Non-pigmented ciliary epithelial cell (primary cell): ENCODE measurements at places on chromosomes 16 and 17.

DNA sequence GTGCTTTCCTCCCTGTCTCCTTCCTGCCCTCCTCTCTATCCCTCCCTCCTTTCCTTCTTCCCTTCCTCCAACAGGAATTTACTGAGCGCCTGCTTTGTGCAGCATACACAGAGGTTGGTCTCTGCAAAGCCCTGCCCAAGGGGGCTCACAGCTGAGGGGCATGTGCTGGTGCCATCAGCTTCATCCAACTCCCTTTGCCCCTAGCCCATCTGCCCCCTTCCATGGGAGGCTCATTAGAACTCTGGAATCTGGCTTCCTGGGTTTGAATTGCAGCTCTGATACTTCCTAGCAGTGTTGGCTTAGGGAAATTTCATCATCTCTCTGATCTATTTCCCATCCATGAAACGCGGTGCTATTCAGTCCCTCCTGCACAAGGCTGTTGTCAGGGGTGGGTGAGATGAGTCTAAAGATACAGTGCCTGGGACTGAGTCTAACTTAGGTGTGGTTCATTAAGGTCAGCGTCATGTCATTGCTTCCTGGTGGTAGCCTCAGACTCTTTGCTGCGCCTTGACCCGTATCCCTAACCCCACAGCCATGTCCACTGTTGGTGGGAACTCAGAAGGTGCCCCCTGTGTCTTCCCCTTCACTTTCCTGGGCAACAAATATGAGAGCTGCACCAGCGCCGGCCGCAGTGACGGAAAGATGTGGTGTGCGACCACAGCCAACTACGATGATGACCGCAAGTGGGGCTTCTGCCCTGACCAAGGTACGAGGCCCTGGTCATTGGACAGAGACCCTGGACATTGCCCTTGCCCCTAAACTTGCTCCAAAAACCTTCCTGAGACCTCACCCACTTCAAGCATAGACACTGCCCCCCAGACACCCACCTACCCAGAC, 10.3 kb downstream of the MMP2 start:
- DNase-seq: no peak

DNA sequence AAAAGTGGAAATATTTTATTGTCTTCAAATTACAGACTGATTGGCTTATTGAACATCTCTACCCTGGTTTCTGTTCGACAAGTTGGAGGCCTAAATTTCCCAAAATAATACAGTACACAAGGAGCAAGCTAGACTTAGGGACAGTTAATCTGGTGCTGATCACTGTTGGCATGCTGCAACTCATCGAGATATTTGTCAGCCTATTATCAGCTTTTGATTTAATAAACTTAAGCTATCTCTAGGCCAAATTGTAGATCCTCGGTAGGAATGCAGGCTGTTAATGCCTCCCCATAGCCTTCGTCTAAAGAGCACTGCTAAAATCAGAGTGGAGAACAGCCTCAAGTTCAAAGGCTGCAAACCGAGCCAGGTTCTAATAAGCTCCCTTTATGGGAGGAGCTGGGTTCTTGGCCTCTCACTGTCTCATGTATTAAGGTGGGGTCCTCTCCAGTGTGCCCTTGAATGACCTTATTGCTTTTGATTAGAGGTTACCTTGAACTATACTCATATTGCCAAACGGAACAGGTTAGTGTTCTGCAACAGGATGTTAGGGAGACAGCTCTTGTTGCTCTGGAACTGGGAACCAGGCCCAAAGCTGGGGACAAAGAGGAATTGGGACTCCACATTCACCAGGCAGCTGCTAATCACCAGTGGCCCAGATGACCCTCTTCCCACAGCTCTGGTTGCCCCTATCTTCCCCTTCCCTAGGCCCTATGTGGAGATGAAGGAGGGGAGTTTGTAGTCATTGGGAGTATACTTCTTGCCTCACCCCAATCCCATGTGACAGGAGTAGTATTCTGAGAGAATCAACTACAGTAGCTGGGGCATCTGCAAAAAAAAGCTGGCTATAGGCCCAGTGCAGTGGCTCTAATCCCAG, 69.5 kb upstream of the NOL11 start:
- no peak for DNase-seq

DNA sequence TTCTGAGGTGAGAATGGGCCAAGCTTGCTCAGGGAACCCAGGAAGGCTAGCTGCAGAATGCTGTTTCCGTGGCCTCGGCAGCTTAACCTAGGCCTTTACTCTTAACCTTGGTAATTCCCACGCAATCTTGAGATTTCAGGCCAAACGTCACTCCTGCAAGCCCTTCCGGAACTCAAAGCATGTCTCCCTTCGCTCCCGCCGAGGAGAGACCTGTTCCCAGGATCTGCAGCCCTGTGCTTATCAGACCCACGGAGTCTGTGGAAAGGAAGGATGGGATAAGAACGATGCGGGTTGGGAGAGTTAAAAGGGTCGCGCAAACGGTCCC, 524 bp upstream of the ZFP3 start:
- no peak for DNase-seq

DNA sequence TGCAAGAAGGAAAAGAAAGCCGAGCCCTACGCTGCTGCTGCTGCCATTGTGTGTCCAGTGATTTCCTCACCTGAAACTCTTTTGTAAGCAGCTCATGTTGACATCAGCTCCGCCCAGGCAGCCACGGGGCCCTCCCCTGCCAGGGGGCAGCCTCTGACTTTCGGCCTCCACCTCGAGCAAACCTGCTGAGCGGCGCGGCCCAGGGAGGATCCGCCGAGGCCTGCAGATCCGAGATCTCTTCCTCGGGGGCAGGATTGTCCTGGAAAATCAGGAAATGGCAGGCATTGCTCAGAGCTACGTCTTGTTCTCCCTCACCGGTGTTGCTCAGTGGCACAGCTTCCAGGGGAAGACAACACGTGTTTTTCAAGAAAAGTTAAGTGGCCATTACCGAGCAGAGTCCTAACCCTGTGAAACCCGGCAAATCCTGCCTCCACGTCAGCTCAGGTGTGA, 35.6 kb upstream of the ZNF750 start:
- DNase-seq: no peak

- DNase-seq: no peak
Measured at GRCh38 chr17:1120596-1121441, 59.0 kb downstream of the ABR start.

DNA sequence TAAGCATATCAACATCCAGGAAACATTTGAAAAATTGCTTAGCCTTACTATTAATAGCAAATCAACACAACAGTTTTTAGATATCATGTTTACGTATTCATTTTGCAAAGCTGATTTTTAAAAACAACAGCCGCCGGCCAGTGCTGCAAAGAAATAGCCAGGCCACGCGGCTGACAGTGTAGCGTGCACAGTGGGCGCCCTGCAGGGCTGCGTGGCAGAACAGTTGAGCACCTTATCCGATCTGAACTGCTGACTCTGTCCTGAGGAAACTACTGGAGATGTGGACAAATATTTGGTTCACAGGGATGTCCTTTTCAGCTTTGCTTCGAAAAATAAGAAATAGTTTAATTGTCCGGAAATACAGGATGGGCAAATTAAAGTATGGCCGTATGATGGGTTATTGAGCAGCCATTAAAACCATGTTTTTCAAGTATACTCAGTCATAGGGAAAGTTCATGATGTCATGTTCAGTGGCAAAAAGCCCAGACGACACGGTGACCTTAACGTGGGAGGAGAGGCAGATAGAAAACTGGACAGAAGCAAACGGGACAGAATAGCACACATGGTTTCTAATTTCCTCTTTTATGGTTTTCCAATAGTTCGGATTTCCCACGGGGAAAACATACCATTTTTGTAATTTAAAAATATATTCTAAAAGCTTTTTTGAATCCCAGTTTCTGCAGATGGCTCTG, 52.4 kb upstream of the ENDOV start:
- no peak for DNase-seq

GRCh38 chr17:72430611-72431432, 310.0 kb downstream of the SOX9 start:
- DNase-seq: no peak

GRCh38 chr16:53061701-53062159, 6.9 kb downstream of the CHD9 start:
- DNase-seq: no peak

GRCh38 chr17:49795372-49795771, 6.9 kb downstream of the KAT7 start:
- no peak for DNase-seq

DNA sequence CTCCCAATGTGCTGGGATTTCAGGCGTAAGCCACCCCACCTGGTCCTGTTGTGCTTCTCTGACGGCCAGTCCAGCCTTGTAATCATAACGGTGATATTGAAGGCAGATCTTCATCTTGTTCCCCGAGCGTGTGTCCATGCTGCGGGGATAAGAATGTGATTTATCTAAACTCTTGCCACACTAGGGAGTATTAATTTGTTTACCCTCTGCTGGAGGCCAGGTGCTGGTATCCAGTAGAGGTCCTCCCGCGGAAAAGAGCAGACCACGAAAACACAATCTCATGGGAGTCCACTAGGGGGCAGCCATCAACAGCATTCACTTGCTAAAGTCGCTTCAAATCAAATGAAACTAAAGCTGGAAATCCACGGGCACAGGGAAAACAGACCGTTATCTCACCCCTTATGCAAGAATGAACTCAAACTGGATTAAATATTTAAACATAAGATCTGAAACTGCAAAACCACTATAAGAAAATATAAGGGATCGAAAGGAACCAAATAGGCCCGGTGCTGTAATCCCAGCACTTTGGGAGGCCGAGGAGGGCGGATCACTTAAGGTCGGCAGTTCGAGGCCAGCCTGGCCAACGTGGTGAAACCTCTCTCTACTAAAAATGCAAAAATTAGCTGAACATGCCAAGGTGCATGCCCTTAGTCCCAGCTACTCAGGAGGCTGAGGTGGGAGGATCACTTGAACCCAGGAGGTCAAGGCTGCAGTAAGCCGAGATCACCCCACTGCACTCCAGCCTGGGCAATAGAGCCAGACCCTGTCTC, 22.3 kb upstream of the RBBP6 start:
- DNase-seq: peak; percentile 59
